ENCODE measurements at places on chromosomes 13 and 19. TPM values are rescaled to one million over a fixed set of nuclear protein-coding genes. Genes with fewer than 3 reads are reported as not detected.

GRCh38 chr19:11091703-11092153 is 2.5 kb downstream of the LDLR start:
- peak; percentile 99 for DNase-seq

- no peak for DNase-seq
Observed at GRCh38 chr13:98829541-98829940, 77.1 kb upstream of the SLC15A1 start.

DNA sequence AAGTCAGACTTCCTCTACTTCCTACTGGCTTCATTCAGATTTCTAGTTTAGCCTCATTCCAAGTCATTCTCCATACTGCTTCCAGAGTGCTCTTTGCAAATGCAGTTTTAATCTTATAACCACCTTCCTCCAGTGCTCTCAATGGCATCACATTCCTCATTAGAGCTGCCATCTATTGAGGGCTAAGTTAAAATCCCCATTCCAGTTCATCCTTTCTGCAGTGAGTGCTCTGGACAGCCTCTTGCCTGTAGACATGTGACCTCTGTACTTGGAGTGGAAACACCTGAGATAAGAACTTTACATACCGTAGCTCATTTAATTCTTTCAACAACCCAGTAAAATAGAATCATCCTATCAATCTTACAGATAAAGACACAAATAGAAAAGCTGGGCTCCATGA is 57.9 kb upstream of the MAB21L1 start:
- no peak for DNase-seq

GRCh38 chr13:61148691-61149315 is 266.8 kb downstream of the PCDH20 start:
- DNase-seq, result no peak

GRCh38 chr13:61700620-61701019 is 285.0 kb upstream of the PCDH20 start:
- DNase-seq, result no peak

DNA sequence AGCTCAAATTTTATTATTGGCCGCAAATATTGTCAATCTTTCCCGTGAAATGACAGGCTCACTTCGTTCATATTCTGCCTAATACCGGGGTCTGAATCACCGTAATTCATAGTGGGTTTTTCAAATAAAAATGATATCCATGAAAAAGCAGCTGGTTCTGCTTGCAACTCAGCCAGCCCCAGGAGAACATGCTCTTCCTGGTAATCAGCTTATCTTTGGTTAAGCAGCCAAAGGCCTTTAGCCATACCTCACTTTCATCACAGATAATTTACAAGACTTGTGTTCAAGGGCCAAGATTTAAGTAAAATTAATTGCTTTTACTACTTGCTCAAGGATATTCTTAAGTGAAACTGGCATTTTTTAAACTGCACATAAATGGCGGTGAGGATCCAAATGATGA is 22.5 kb downstream of the RNASEH2B start:
- DNase-seq, result no peak

DNA sequence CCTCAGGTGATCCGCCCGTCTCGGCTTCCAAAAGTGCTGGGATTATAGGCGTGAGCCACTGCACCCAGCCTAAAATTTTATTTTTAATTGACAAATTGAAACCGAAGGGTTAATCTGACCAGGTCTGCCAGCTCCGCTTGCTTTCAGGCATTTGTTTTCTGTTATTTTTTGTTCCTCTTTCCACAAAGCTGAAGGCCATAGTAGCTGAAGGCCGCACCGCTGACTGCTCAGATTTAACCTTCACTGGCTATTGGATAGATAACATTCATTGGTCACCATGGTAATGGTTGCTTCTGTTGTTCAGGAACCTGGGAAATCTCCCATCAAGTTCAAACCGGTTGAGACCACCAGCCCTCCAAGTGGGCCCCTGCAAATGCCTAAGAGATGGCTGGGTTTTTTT is 124.5 kb upstream of the USP29 start:
- DNase-seq, result no peak

DNA sequence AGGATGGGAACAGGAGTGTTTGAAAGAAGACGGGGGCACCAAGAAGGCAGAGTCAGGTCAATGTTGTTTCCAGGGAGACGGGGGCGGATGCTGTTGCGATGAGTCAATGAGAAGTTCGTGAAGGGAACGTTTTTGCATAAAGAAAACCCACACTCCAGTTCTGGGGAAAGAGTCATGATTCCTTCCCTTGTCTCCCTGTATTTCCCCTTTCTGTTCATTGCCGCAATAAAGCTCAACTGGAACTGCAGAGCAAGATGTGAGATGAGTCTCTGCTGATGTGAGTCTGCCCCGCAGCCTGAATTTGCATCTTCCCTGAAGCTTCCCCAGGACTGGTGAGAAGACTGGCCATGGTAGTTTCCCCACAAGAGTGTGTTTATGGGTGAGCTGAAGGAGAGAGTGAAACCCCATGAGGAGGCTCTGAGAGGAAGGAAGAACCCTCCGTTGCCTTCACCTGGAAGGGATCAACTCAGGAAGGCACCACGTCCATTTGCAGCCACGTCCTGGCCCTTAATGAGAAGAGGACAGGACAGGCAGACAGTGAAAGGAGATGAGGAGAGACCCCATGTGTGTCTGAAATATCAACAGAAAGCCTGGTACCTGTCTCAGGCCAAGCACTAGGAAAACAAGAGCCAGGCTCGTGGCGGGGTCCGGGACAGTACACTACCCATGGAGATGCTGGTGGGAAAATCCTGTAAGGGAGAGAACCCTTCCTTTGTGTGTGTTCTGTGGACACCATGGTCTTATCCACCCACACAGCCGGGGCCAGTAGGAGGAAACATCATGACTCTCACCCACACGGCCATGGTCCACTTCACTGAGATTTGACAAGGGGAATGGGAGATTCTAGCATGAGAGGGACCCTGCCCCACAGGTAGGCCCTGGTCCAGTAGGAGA is 13.7 kb downstream of the LILRA1 start:
- DNase-seq, result no peak

DNA sequence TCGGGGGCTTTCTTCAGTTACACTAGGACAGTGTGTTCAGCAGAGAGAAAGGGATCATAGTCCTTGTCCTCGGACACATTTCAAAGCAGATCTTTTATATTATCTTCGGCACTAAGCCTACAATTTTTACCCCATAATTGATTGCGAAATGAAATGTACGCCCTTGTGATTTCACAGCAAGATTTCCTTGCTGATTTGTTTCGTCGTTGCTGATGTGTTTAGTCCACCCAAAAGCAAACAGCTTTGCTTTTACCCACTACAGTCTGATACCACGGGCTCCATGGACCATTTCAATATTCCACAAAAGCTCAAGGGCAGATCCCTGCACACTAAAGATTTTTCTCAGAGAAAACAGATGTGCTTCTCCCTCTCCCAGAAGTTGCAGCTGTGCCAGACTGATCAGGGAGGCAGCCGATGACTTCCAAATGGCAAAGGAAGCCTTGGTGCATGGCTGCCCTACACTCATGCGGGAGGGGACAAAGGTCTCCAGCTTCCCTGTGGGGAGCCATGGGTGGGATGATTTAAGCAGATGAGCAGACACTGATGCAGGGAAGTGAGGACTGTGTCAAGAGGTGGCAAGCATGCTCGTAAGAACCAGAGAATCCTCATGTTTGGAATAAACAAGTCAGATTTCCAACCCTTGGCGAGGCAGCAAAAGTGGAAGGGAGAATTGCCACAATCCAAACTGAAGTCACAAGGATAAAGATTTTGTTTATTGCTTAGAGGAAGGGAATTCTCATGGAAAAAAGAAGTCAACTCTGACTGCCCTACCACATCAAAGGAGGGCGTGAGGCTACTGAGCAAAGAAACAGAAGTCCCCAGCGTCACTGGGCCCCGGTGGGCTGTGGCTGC is 81.1 kb downstream of the STK24 start:
- DNase-seq, result no peak

DNA sequence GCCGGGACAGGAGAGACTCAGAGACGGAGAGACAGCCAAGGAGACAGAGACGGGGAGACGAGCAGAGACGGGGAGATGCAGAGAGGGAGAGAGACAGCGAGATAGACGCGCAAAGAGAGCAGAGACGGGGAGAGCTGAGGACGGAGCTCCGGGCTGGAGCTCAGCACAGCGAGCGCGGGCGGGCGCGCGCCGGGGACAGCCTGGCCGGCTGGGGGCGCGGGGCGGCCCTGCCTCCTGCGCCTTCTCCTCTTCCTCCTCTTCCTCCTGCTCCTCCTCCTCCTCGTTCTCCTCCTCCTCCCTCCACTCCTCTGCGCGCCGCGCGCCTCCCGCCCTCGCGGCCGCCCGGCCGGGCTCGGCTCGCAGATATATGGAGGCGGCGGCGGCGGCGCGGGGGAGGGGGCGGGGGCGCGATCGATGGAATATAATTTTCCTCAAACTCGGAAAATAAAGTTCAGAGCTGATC is at the start of gene ERFL:
ERFL (minus strand) TSS at position 229 of the 463 bp plus-strand sequence. CDS start 15,530 bp downstream, outside the sequence.
- peak; percentile 61 for DNase-seq

- DNase-seq, result no peak
Observed at GRCh38 chr13:21739771-21740170, 68.9 kb downstream of the FGF9 start.

GRCh38 chr19:7067716-7068115 is 1.8 kb upstream of the ZNF557 start:
- DNase-seq, result no peak

GRCh38 chr13:69903081-69903480 is 204.5 kb upstream of the ATXN8OS start:
- no peak for DNase-seq

DNA sequence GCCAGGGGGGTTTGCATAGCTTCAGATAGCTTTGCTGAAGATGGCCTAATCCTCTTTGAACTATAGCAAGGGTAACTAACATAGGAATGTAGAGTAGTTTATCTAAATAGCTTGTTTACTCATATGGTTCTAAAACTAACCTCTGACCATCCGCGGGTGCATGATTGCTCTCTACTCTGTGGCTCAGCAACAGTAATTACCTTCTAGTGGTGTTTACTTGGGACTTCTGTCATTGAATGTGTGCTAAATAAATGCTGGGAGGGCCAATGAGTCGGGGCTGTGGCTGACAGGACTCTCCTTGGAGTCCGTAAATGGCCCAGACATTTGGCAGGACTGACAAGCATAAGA is 1461.9 kb downstream of the UQCRFS1 start:
- DNase-seq, result no peak

DNA sequence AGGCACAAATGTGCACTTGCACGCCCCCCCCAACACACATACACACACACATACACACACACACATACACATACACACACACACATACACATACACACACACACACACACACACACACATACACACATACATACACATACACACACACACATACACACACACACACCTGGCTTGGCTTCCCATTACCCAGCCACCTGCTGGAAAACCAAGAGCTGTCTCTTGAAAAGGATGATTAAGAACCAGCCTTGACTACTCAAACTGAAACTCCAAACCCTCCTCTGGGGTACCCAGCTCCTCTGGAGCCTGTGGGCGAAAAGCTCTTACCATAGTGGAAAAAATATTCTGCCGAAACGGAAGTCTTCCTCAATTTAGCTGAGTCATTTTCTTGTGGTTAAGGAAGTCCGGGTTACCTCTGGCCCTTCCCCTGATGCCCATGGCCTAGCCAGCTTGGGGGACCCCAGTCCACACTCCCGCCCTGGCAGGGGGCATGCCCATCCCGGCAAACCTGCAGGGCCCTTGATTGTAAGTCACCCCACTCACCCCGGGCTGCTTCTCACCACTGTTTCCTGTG is 21.9 kb downstream of the CEBPA start:
- peak; percentile 42 for DNase-seq

- peak; percentile 98 for DNase-seq
Observed at GRCh38 chr13:99496184-99497142, 4.8 kb upstream of the TM9SF2 start.

GRCh38 chr19:18427080-18427742 is 8.0 kb downstream of the SSBP4 start:
- no peak for DNase-seq

DNA sequence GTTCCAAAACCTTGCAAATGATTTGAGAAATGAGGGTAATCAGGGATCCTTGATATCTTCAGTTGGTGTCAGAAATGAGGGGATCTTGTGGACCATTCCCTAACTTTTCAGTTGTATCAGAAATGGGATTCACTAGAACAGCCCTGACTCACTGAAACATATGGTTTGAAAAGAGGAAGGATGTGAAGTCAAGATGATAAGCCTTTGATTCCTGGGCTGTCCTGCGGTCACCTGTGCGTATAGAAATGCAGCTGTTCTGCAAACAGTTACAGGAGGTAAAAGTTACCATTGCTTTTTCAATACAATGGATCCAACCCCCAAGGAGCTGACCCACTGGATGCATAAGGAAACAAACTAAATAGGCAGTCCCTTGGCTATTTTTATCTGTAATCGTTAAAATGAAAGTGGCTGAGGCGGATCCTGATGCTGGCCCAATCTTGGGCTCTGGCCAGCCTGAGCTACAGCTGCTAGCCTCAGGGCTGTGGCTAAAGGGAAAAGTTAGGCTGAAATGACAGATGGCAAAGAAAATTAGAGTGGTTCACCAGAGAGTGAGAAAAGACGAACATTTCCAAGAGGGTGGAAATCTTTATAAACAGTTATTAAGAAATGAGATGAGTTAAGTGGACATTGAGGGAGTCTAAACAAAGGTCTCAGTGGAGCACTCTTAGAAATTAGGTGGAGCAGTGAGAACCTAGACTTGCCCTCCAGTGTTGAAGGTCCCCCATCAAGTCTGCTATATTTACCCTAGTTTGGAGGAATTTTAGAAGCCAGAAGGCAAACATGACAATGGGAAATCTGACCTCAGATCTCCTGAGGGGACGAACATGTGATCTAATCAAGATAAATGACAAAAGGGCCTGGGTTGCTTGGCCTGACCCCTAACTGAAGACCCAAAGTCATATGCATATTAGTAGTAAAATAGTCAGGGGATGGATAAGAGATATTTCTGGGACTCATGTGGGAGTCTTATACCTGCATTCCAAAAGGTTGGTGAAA is 7.6 kb downstream of the SIGLECL1 start:
- DNase-seq, result no peak

DNA sequence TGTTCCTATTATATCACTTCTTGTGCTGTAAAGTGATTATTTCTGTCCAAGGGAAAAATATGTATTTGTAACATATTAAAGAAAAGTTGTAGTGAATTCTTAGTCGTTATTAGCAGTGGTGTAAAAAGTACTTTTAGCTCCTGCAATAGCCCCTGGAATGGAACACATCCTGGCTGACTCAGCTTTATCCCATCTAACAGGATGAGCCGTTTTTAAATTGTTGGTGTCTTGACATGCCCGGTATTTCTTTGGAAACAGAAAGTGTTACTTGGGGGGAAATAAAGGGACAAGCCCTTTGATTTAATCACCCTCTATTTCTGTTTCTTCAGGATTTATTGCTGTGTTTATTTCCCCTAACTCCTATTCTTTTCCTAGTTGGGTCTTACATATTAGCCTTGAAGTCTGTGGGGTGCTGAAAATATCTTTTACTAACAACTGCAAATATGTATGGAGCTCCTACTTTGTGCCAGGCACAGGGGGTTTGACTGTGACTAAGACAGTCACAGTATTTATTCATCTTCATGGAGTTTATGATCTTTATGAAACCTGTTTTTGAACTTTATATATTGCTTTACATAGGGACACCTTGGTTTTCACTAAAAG is 17.9 kb downstream of the COG3 start:
- no peak for DNase-seq

Gene NOP53
- 20.2 TPM for total RNA-seq

Gene AMER2
- total RNA-seq, result not detected

Gene CEACAM7
- not detected for total RNA-seq

Gene TEX26
- total RNA-seq, result not detected

Gene RNF17
- total RNA-seq, result not detected
